ENCODE measurements at places on chromosomes 1 and 21.

- DNase-seq, result no peak
These were observed 375.5 kb downstream of the PCP4 start for GRCh38 chr21:40242586-40243265.

- DNase-seq, result no peak
These were observed 131.4 kb upstream of the COL6A1 start for GRCh38 chr21:45850181-45850580.

- DNase-seq, result no peak
These were observed 33.9 kb downstream of the ETS2 start for GRCh38 chr21:38839328-38840286.

- no peak for DNase-seq
These were observed 73.8 kb downstream of the UMODL1 start for GRCh38 chr21:42144679-42145568.

- DNase-seq, result no peak
These were observed 38.2 kb downstream of the MRPL39 start for GRCh38 chr21:25569084-25569483.

DNA sequence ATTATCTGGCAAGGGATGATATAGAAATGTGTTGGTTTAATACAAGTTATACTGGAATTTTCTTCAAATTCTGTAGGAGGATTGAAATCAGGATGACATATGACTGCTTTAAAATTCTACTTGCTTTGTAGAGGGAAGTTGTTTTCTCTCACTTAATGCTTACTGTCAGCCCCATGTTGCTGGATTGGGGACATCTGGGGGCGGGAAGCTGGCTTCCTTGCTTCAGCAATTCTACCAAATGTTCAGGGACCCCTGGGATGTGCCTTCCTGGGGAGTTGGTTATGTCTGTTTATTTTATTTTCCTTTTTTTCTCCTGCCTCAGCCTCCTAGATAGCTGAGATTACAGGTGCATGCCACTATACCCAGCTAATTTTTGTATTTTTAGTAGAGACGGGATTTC, 63.5 kb downstream of the CNIH3 start:
- no peak for DNase-seq

GRCh38 chr1:212242288-212242984, 42.8 kb upstream of the PPP2R5A start:
- no peak for DNase-seq

- DNase-seq, result no peak
These were observed 68.9 kb downstream of the NRIP1 start for GRCh38 chr21:14995695-14996490.

DNA sequence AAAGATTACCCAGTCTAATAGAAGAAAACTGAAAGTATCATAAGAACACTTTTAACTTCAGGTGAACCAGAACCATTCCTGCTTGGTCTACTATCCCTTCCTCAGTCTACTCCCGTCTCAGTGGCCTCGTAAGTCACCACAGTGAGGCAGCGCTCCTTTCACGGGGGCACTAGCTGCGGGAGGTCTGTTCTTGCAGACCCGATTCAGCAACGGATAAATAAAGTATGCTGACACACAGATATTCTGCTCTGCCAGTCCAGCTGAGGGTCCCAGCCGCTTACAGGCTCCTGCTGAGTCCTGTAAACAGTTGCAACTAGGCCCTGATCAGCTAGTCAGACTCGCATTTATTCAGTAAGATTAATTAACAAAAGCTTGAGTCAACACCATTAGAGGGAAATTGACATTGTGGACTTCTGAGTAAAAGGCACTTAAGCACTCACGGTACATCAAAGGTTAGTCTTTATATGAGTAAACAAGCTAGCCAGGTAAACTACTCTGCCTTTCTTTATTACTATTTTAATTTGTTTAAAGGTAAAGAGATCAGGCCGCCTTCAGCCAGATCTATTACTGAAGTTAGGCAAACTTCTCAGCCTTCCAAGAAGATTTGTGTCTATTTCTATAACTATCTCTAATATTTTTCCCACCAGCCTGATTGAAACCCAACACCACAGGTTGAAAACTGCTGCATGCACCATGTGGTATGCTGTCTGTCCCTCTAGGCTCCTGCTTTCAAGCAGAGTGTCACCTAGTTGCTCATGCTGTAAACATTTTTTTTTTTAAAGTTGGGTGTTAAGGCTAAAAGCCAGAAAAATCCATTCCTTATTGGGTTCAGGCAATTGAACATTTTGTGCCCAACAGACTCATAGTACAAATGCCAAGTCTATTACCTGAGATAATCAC, 87.7 kb downstream of the INTS7 start:
- DNase-seq, result no peak

DNA sequence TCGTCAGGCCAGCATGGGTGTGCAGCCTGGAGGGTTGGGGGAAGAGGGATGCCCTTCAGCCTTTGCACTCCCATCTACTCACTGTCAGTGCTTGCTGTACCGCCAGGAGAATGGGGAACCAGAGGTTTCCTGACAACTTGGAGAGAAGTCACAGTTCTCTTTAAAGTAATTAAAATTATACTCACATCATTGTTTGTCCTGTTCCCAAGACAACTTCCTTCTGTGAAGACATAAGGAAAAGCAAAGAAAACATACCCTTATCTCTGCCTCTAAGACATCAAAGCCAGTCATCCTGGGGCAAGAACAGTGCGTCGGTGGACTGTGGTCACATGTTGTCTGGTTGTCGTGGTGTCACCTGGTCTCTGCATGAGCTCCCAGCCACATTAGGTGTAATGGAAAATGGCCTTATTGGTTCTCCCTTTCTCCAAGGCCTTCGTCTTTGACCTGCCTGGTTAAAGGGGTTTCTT, 17.6 kb downstream of the TRAF5 start:
- no peak for DNase-seq

DNA sequence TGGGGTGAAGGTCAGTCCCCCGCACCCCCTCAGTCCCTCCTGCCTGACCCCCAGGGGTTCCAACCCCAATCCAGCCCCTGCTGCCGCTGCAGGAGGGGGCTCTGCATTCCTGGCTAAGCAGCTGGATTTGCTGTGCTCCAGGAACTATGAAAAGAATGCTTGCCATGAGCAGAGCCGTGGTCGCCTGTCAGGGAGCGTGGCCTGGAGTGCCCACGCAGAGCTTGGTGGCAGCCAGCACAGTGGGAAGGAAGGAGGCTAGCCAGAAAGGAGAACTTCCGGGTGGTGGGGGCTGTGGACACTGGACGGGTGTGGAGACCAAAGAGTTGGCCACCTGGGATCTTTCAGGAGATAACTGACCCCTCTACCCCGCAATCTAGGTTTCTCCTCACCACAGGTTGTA, 5.6 kb downstream of the COL8A2 start:
- DNase-seq, result no peak

DNA sequence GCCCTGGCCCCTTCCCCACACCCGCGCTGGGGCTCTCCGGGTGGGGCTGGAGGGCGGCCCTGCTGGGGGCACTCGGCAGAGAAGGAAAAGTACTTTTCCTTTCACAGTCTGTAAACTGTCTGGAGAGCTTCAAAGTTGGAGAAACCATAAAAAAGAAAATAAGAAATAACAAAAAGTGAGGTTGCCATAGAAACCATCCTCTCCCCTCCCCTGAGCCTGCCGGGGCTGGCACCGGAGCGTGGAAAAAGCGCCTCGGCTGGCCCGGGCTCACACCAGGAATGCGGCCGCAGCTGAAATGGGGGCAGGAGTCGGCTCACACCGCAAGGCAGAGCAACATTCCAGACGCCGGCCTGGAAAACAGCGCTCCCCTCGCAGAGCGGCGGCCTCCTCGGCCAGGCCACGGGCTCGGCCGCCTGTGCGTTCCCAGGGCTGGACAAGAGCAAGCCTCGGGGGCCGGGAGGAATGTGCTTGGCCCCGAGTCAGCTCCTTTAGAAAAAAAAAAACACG, 69.2 kb downstream of the MORN1 start:
- no peak for DNase-seq

DNA sequence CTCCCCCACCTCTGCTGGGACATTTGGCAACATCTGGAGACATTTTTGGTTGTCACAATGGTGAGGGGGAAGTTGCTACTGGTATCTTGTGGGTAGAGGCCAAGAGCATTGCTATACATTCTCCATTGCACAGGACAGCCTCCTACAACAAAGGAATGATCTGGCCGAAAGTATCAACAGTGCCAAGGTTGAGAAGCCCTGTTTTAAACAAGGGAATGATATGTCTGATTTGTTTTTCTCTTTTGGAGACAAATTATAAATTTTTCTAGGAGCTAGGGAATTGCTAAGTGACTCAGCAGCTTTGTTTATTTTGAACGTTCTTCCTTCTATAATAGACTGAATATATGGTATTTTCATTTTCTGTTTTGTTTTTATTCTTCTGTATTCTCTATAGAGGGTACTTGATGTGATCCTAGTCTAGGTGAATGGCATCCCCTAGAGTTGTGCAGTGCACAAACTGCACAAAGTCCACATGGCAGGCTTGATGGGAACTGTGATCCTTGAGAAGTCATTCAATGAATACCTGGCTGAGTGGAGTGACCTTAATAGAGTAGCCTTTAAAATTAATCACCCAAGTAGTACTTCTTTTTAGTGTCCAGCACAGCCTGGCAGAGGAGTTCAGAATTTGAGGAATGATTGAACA, 288.6 kb upstream of the USP24 start:
- no peak for DNase-seq

- DNase-seq, result no peak
These were observed 52.2 kb upstream of the ROR1 start for GRCh38 chr1:63721531-63722189.

DNA sequence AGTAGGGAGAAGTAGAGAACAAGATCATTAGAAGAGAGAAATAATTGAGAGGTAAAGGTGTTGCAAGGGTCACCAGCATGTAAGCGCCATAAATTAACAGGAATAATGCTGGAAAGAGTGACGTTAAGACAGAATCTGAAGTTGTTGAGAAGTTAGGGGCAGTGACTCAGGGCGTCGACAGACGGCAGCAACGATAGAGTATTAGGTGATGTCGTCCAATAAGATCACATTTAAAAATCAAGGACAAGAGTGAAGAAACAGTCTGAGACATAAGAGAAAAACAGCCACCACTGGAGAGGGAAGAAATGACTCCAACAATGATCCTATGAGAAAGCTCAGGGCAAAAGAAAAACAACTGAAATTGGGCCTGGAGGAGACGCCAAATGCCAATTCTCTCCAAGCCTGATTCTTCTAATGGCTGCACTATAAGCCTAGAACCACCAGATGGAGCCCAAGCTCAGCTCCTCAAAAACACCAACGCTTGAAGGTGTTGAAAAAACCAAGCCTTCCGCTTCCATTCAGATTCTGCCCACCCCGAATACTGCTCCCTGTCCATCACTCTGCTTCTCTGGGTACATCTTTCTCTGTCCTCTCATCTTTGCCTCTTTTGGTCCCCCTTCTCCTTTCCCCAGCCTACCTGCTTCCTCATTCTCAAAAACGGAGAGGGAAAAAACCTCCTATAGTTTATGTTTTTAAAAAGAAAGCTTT, 70.0 kb downstream of the LUZP1 start:
- DNase-seq, result peak; percentile 40

- DNase-seq, result no peak
These were observed 19.3 kb upstream of the OPRD1 start for GRCh38 chr1:28792644-28793121.

- DNase-seq, result no peak
These were observed 11.0 kb upstream of the C1QA start for GRCh38 chr1:22625262-22625925.

DNA sequence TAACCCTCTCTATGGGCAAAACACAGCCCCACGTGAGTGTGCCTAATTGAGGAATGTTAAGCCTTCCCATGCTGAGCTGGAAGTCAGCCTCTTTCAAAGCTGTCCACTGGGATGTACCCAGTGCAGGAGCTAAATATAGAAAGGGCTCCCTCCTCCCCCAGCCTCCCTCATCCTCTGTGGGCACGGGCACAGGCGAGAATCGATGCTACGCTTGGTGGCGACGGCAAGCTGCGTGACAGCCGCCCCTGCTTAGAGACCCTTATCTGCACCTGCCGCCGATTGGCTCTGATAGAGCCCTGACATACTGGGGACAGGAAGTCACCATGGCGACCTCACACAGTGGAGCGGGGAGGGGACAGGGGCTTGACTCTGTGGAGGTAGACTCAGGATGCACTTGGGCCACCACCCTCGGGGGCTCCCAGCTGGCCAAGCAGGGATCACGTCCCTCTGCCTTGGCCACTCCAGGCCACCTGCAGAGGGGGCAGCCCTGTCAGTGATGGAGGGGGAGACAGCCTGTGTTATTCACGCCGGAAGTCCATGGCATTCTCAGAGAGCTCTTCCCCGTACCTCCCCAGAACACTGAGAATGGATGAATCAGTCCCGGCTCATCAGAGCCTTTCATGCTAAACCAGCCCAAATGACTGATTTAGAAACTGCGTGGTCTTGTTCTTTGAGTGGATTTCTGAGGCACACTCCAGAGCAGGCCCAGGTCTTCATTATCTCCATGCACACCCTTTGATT, 84.8 kb downstream of the KCND3 start:
- no peak for DNase-seq

DNA sequence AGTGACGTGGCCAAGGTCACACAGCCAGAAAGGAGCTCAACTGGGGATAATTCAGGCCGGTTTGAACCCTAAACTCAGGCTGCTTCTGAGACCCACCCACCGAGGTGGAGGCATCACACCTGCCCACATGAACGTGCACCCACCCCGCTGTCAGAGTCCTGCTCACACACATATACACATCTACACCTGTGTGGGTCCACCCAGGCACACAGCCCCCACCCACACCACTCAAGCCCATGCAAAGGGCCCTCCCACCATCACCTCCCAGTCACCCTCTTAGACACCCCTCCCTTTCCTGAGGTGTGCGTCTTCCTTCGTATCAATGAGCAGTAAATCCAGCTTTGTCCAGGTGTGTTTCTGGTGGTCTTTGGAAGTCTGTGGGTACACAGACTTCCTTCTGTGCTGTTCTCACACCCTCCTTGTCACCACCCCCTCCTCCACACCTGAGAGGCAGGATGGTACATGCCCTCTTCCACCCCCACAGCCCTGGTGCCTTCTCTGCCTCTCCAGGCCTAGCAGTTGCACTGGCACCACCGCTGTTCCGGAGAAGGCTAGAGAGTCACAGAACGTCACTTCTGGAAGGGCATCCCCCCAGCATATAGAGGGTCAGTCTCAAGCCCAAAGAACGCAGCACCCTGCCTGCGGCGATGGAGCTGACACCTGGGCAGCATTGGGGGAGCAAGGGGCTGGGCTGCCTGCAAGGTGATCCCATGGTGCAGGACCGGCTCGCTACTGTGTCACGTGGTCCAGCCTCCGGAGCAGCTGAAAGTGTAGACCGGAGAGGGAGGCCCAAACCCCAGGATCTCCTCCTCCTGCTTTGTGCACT, 18.9 kb upstream of the FAM131C start:
- DNase-seq, result no peak

DNA sequence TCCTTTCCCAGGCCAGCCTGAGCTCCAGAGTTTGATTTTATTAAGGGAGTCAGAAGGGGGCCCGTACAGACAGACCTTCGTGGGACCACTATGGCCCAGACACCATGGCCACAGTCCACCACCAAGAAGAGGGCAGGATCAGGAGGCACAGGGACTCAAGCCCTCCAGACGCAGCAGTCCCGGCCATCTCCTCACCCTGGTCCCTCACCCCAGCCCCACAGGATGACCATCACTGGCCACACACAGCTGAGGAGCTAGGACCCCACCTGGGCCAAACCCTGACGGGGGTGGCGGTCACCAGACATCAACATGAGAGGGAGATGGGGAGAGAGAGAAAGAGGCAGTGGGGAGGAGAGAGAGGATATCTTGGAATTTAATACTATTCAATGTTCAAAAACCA, 29.2 kb upstream of the AGPAT3 start:
- no peak for DNase-seq

- DNase-seq, result no peak
These were observed 36.8 kb upstream of the BMP8B start for GRCh38 chr1:39825432-39825941.

GRCh38 chr21:38327984-38328383, 71.2 kb downstream of the KCNJ15 start:
- DNase-seq, result no peak

- DNase-seq, result no peak
These were observed 43.0 kb downstream of the SLC19A1 start for GRCh38 chr21:45499201-45499750.
